ENCODE measurements at places on chromosomes 12 and 14.

- DNase-seq: no peak
Measured at GRCh38 chr12:92928421-92928961, 604 bp downstream of the EEA1 start.

DNA sequence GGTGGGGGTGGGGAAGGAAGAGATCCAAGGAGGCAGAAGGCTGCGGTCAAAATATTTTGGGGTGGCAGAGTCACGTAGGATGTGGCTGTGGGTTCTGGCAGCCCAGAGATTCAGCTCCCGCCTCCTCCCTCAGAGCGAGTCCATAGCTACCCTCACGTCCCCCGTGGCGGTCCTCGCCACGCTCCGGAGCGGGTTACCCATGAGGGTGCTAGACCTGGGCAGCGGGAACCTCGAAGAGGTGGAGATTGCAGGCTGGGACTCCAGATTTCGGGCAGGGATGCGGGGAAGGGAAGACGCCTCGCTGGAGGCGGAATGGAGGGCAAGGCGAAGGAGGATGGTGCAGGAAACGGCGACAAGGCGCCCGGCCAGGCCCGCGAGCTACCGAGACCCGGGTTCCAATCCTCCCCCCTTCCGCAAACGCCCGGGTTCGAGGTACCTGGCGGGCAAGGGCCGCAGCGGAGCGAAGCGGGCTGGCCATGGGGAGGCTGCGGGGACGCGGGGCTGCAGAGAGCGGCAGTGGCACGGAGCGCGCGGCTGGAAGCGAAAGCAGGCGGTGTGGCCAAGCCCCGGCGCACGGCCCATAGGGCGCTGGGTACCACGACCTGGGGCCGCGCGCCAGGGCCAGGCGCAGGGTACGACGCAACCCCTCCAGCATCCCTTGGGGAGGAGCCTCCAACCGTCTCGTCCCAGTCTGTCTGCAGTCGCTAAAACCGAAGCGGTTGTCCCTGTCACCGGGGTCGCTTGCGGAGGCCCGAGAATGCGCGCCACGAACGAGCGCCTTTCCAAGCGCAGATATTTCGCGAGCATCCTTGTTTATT lies 46.2 kb downstream of the BCAT1 start:
- DNase-seq: no peak

DNA sequence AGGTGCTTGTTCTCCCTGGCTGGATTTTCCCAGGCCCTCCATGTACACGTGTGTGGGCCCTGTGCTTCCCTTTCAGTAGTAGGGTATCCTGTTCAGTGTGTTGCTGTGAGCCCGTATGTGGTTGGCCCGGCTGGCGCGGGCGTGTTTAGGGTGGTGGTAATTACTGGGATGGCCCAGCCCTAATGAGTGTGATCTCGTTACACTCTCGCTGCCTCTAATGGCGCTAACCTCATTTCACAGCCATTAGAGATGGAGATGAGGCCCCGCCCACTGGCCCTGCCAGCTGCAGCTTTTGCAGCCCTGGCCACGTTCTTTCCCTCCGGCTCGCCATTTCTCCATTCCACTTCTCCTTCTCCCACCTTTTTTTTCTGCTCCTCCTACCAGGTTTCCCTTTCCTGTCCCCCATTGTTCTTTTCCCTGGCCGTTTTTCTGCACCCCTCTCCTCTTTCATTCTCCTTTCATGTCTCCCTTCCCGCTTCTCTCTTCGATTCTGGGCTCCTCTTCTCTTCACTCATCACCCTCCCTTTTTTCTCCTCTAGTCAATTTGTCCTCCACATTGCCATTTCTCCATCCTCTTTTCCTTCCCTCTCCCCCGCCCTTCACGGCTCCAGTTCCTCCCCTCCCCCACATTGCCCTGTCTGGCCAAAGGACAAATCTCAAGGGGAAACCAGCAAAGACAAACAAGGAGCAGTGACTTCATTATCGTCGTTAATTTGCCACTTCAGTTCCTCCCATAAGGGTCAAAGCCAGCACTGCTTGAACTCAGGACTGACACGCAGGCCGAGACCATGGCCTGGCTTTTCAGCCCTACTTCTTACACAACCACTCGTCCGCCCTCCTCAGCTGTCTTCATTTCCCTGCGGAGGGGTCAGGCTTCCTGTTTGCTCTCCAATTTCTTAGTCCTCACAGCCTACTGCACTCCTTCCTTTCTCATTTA lies 6.8 kb downstream of the ZFHX2 start:
- no peak for DNase-seq

GRCh38 chr14:84433961-84434360 lies 1096.0 kb upstream of the FLRT2 start:
- no peak for DNase-seq

DNA sequence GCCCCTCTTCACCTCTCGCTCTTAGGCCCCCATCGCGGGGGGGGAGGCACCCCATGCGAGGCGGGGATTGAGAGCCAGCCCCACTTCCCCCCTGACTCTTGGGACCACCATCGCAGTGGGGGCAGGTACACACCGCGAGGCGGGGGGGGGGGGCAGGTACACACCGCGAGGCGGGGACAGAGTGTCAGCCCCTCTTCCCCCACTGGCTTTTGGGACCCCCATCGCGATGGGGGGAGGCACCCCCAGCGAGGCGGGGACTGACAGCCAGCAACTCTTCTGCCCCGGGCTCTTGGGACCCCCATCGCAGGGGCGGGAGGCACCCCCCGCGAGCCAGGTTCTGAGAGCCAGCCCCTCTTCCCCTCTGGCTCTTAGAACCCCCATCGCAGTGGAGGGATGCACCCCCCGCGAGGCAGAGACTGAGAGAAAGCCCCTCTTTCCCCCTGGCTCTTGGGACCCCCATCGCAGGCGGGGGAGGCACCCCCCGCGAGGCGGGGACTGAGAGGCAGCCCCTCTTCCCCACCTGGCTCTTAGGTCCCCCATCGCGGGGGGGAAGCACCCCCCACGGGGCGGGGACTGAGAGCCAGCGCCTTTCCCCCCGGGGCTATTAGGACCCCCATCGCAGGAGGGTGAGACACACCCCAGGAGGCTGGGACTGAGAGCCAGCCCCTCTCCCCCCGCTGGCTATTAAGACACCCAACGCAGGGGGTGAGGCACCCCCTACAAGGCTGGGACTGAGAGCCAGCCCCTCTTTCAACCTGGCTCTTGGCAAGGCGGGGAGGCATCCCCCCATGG lies 196.5 kb upstream of the PZP start:
- no peak for DNase-seq

DNA sequence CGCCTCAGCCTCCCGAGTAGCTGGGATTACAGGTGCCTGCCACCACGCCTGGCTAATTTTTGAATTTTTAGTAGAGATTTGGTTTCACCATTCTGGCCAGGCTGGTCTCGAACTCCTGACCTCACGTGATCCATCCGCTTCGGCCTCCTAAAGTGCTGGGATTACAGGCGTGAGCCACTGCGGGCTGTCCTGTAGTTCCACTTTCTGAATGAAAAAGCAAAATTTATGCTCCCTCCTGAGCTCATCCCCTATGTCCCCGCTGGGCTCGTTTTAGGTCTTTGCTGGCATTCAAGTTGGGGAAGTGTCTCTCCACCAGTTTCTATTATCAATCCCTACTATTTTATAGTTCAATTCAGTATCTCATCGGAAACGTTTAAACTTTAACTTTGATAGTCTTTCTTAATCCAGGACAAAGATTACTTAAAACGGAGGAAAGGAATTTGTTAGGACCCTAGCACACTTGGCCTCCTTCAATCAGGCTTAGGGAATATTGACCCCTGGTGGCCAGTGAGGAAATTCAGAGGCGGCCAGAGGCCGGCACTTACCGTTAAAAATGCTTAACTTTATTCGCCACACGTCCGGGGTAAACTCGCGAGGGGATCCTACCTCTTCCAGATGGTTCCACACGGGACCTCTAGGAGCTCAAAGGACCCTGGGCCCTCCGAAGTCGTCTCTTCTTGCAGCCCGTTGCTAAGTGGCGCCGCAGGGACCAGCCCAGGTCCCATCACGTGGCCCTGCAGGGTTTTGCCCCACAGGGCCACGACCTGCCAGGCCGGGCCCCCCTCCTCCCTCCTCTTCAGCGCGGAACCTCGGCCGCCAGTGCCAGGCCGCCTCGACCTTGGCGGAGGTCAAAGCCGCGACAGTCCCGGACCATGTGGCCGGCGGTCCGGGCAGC lies 11.4 kb upstream of the DNAL1 start:
- DNase-seq: peak; percentile 74

- DNase-seq: no peak
Measured at GRCh38 chr14:55328317-55328716, 57.1 kb downstream of the FBXO34 start.

GRCh38 chr14:81179631-81180030 lies 41.1 kb downstream of the GTF2A1 start:
- no peak for DNase-seq

GRCh38 chr12:85273381-85274314 lies 6.4 kb upstream of the ALX1 start:
- no peak for DNase-seq

DNA sequence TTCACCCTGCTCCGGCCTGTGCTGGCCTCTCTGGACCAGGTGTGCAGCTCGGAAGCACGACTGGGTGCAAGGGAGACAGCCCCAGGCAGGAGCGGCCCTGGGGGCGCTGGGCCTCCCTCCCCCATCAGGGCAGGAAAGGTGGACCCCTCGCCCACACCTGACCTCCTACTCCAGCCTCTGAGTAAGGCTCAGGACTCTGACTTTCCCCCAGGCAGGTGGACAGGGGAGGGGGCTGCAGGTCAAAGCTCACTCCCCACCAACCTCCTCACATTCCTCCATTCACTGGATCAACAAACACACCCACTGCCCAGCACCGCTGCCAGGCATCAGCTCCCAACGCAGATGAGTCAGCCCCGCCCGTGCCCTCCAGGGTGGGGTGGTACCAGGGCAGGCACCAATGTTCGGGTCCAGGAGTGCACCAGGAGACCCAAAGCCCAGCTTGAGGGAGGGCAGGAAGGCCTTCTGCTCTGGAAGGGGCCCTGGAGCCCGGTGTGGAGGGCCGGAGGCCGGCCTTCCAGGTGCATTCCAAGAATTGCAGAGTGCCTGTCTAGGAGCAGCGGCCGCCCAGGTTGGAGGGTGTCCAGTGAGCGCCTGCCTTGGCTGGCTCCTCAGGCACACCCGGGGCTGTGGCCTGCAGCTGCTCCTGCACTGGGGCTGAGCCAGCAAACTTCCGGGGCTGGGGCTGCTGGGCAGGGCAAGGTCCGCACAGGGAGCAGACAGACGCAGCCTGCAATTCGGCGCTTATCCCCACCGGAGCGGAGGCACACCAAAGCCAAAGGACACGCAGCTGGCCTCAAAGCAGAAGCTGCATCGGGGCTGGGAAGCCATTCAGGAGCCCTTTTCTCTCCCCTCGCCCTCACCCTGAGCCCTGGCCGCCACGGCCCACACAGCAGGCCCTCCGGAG lies 1.6 kb upstream of the INF2 start:
- DNase-seq: no peak

DNA sequence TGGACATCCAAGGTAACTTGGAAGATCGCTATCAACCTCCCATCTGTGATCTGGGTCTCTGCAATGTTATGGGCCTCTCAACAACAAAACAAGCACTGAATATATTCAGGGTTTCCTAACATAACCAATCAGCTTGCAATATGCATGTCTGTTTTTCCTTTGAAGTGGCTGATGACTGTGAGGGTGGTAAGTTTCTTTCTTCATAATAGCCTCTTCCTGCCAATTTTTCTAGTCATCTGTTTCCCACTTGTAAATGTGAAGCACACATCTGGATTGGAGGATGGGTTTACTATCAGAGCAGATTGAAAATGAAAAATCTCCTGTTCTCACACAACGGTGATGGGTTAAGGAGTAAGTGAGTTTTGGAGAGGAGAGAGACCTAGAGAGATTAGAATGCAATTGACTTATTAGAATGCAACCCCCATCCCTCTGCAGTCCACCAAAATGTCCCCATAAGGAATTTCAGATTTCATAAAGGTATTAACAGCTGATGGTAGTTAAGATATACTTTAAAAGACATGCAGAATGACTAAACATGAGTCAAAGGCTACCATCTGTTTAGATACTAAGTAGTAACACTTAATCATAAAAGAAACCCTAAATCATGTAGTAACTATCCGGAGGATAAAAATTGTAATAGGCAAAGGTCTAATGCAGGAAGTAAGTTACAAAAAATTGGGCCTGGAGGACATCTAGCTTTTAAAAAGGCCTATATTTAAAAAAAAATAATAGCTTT lies 58.4 kb upstream of the SAV1 start:
- no peak for DNase-seq

DNA sequence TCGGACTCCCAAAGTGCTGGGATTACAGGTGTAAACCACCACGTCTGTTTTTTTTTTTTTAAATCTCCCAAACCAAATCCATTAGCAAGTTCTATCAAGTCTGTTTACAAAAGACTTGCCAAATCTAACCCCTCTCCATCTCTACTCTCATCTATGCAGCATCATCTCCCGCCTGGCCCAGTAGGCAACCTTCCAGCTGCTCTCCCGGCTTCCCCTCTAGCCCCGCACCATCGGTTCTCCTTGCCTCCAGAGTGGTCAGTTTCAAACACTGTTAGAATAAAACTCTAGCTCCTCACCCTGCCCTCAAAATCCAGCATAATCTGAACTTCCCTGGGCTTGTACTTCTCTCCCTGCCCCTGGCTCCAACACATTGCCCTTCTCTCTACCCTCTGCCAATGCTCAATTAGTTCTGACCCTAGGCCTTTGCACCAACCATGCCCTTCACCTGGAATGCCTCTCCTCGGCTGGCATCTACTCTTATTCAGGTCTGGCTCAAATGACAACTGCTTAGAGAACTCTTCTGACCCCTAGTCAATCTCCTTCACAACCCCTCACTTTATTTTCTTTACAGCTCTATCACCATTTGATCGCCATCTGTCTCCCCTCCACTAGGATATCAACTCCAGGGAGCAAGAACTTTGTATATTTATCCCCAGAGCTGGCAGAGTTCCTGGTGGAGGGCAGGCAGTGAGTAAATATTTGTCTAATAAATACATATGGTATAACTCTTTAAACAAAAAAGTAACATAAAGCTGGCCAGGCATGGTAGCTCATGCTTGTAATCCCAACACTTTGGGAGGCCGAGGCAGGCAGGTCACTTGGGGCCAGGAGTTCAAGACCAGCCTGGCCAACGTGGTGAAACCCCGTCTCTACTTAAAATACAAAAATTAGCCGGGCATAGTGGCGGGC lies 4.9 kb downstream of the WSB2 start:
- no peak for DNase-seq

DNA sequence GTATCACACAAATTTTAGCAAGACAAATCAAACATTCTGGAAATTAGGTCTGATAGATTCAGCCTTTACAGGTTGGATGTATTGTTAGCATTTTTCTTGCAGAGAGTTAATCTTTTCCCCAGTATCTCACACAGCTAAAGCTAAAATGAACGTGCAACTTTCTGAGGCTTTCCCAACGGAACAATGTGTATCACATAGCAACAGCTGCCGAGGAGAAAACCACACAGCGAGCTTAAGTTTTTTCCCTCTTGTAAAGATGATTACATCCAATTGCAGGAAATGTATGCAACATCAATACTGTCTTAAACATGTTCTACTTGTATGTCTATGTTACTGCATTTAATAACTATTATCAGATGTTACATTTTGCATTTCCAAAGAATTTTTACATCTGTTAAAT lies 182.2 kb downstream of the CCDC59 start:
- no peak for DNase-seq

- no peak for DNase-seq
Measured at GRCh38 chr14:48251290-48251689, 575.9 kb upstream of the MDGA2 start.

DNA sequence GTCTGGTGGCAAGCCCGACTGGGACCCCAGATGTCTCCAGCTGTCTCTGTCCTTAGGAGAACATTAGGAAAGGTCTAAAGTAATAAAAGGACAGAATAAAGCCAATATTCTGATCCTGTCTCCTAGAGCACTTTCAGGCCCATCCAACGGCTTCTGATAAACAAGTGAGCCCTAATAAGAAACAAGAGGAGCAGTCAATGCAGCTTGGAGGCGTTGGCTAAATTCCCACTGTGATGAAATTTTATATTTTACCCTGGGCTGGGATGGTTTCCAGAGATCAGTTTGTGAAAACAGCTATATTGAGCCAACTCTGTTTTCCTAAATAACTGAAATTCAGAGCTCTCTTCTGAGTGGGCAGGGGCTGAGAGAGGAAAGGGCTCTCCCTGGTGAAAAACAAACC lies 55.5 kb upstream of the SRRM4 start:
- DNase-seq: no peak
